Brain pericyte (primary cell): ENCODE measurements at places on chromosomes 2 and 18.

DNA sequence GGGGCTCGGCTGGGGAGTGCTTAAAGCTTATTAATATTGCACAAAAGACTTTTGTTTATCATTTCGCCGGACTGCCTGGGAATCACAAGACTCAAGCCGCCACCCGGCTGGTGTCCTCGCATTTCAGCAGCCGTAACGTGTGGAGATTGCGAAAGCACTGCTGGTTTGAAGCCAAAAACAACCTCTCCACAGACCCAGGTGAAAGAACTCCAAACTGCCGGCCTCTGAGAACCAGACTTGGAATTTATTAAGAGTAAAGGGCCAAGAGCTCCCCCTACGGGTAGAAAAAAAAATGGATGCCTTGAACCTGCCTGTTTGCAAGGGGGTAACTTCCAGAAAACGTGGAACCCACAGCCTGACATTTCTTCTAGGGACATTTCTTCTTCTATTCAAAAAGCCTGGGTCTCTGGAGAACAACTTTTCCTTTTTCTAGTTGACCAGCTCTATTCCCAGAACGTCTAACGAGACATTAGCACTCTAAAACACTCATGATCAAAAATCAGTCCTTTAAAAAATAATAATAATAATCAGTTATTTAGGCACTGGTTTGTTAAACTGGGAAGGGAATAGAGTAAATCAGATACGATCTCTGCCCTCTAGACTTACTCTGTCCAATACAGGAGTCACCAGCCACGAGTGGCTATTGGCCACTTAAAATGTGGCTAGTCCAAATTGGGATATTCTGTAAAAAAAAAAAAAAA, 216.3 kb downstream of the C1D start:
- DNase-seq: peak; percentile 98

GRCh38 chr2:234033174-234033573, 17.3 kb upstream of the SPP2 start:
- no peak for DNase-seq

- DNase-seq: no peak
Observed at GRCh38 chr2:88690591-88691338, 708 bp upstream of the RPIA start.

GRCh38 chr2:172597176-172597842, 41.4 kb downstream of the PDK1 start:
- no peak for DNase-seq

GRCh38 chr2:98935777-98936352, at the start of gene CRACDL:
Gene CRACDL (minus strand): TSS chr2:98936225. CDS start chr2:98846800, 89,425 bp downstream.
- DNase-seq: no peak

GRCh38 chr2:143833015-143833660, 686.8 kb downstream of the ZEB2 start:
- DNase-seq: no peak

DNA sequence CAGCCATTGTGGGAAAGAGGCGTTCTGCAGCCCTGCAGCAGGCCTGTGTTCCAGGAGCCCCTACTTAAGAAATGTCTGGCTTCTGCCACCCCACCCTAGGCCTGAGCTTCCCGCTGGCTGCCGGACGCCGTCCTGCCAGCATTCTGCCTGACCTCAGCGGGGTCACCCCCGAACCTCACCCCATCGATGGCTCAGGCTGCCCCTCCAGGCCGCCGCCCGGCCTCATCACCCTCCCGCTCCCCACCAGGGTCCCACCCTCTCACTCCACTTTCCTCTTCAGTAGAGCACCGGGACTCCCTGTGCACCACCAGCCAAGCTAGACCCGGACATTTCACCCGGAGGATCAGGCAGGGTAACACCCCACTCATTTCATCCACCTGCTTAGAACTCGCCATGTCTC, 73.6 kb upstream of the SALL3 start:
- DNase-seq: no peak

DNA sequence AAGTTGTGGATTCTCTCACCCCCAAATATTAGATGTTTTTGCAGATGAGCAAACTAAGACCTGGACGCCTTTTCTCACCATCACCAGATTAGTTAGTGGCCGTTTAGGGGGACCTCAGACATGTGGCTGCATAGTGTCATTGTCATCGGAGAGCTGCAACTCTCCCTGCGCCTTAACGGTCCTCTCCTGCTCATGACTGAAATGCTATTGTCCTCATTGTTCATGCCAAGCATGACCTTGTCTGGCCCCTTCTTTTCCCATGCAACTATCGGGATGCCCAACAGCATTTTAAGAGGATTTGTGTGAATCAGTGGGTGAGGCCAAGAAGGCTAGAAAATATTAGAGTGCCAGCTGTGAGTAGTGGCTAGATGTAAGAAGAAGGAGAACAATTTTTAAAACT, 174.2 kb downstream of the SOCS6 start:
- no peak for DNase-seq

GRCh38 chr2:166344286-166345113, 31.2 kb downstream of the SCN9A start:
- DNase-seq: no peak

GRCh38 chr2:149513461-149513860, 74.1 kb downstream of the MMADHC start:
- DNase-seq: no peak

GRCh38 chr2:116975608-116976007, 838.9 kb upstream of the DDX18 start:
- DNase-seq: no peak

DNA sequence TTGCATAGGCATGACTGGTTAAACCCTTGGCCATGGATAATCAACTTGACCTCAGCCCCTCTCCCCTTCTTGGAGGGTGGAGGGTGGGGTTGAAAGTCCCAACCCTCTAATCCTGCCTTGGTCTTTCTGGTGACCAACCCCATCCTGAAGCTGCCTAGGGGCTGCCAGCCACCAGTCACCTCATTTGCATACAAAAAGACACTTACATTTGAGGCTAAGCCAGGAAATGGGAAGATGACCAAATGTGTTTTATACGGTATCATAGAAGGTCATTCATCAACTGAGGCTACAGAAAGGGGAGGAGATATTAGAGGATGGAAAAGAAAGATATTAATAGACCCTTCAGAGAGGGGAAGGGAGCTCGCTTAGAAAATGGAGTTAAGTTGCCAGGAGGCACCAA, 96.8 kb downstream of the NCK2 start:
- DNase-seq: no peak

DNA sequence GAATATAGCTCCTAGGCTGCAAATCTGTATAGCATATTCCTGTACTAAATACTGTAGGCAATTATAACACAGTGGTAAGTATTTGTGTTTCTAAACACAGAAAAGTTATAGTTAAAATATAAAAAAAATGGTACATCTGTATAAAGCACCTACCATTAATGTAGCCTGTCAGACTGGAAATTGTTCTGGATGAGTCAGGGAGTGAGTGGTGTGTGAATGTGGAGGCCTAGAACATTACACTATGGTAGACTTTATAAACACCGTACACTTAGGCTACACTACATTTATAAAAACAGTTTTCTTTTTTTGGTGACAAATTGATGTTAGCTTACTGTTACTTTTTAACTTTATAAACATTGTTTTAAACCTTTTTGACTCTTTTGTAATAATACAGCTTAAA, 226.3 kb downstream of the CCDC85A start:
- no peak for DNase-seq

DNA sequence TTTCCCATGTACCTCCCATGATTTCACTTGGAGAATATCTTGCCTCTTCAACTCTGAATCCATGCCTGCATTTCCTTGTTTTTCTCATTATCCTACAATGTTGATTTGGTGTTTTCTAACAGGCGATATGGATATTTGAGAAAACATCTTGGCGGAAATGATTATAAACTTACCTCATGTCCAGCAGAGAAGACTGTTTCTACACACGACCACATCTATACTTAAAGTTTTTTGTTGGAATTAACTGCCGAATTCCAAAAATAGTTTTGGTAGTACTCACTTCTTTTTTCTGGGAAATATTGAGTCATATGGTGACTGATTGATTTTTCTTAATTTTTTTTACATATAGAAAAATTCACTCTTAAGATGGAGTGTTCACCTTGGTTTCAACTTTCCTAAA, 41.4 kb upstream of the TMEFF2 start:
- DNase-seq: no peak

GRCh38 chr18:79515944-79516351, 120.2 kb downstream of the NFATC1 start:
- DNase-seq: no peak

DNA sequence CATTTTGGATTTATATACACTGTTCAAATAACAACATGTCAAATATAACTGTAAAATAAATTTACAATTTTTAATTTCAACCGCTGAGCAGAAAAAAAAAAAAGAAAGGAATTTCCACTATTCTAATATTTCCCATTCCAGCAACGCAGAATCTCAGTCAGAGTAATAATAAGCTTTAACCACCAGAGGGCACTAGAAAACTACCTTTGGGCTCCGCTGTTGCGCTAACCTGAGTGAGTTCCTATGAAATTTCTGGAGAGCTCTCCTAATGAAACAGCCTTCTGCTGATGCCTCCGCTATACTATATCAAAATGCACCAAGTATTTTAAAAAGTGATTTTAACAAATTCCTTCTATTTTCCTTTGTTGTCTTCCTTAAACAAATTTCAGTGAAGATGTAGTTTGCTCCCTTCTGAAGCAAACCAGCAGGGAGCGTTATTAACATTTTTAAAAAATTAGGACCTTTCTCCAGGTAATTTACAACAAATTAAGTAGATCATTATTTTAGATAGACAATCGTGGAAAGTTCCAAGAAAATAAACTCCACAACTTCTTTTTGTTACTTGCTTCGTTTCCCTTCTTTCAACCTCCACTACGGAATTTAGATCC, 23.0 kb downstream of the ERMN start:
- no peak for DNase-seq

DNA sequence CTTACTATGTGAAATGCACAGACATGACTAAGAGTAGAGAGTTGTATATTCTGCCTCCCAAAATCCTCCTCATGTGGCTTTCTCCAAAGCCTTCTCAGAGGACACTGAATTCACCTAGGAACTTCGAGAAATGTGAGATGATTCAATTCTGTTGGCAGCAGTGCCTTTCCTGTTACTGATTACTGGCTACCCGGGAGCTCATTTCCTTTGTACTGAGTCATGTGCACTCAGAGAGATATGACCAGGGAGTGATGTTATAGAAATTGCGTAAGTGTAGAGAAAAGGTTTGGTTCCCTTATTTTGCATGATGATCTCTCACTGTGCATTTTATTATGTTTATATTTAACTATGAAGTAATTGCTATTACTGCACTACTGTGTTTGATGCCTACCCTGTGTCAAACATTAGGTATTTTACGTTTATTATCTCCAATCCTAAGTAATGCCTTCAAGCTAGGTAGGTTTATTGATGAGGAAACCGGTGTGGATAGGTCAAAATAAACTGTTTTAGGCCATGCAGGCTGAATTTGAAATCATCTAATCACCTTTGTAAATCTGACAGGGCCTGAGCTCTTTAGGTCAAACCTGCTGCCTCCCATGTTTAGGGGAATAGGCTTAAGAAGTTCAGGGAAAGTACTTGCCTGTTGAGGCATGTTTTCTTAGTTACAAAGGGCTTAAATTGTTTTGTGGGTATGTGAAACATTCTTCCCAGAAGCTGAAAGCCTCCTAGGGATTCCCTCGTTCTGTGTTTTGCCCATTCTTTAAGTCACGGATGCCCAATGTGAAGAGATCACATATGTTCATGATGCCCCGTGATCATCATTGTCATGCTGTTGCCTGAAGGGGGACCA, 86.8 kb downstream of the FMNL2 start:
- peak; percentile 83 for DNase-seq

- no peak for DNase-seq
Observed at GRCh38 chr2:204370172-204370718, 175.0 kb upstream of the PARD3B start.

DNA sequence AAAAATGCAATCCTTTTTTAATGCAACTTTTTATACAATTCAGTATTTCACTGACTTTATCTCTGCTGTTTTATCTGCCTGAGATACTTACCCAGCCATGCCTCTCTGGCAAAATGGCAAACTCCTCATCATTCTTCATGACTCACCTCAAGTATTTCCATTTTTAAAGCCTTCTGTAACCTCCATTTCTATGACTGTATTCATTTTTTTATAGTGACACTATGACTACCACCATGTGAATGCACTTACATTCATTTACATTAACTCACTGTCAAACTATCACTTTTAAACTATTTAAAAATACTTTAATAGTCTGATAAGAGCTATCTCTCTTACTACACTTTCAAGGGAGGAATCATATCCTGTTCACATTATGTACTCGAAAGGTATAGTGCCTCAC, 99.4 kb upstream of the SCN7A start:
- no peak for DNase-seq

GRCh38 chr2:84906108-84906899, 848 bp downstream of the TMSB10 start:
- no peak for DNase-seq

DNA sequence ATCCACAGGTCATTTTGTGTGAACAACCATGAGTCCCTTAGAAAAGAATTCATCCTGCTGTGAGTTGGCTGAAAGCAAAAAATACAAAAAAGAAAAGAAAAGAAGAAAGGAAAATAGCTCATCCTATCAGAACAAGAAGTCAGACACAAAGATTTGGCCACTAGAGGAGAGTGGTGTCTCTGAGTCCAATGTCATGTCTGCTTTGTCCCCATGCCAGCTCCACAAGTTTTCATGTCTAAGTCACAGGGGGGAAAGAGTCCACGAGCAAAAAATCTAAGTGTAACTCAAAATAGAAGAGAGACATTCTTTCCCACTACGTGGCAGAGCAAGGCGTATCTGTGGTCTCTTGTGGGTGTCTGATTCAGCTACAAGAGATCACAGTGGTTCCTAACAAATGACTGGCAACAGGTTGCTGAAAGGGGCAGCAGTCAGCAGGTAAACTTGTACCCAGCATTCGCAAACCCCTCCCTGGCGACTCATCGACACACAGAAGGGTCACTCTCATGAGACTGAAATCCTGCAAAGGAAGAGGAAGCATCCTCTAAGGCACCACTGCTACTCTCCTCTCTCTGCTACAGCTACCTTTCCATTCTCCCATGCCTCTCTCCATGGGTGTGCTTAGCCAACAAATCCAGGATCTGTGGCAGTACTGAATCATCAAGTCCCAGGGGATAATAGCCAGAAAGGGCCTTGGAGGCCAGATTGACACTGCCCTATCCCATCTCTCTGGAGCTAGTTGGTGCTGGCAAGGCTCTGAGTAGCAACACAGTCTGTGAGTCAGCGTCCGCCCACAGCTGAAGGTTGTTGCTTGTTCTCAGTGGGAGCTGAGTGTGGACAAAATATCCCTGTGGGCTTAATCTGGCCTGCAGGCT, 123.0 kb upstream of the SLC39A10 start:
- peak; percentile 91 for DNase-seq

GRCh38 chr2:217066510-217067270, 206.8 kb upstream of the TNP1 start:
- DNase-seq: no peak

GRCh38 chr2:37190290-37190689, 1.8 kb upstream of the SULT6B1 start:
- DNase-seq: no peak

DNA sequence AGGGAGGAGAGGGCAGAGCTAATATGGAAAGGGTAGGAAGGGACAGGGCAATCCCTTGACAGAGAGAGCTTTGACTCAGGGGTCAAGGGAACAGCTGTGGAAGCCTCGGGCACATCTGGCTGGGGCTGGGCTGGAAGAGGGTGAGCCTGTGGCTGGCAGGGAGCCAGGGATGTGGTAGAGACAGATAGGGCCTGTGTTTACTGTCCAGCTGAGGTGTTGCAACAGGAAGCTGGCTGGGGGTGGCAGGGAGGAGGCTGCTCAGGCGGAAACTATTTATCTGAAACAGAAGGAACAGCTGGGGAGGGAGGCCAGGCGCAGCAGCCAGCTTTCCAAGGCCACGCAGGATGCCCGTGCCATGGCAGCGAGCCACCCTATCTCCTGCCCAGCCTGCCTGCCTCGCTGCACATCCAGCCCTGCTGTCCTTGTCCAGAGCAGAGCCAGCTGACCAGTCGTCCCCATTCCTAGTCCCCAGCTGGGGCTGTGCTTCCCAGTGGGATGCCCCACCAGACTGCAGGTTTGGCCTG, 264.7 kb downstream of the CYP26B1 start:
- DNase-seq: peak; percentile 32
